ENCODE measurements at places on chromosomes 16 and 17.

- H3K4me1 ChIP-seq = no peaks in the 10 kb centered on the region
- no peaks in the 10 kb centered on the region for H3K27me3 ChIP-seq
- no peak for DNase-seq
- H3K27ac ChIP-seq = no peak overlapping the region
- no peaks in the 10 kb centered on the region for H3K36me3 ChIP-seq
- no peak overlapping the region for H3K4me3 ChIP-seq
These were observed 256.5 kb upstream of the AXIN2 start for GRCh38 chr17:65817951-65818350.

GRCh38 chr16:25014500-25015147, 545 bp downstream of the ARHGAP17 start:
- peak overlapping the region; percentile 97 for H3K27ac ChIP-seq
- H3K27me3 ChIP-seq = no peaks in the 10 kb centered on the region
- H3K4me3 ChIP-seq = peak overlapping the region; percentile 81
- H3K36me3 ChIP-seq = peaks cover 5% of the 10 kb centered on the region
- H3K4me1 ChIP-seq = peaks cover 56% of the 10 kb centered on the region

DNA sequence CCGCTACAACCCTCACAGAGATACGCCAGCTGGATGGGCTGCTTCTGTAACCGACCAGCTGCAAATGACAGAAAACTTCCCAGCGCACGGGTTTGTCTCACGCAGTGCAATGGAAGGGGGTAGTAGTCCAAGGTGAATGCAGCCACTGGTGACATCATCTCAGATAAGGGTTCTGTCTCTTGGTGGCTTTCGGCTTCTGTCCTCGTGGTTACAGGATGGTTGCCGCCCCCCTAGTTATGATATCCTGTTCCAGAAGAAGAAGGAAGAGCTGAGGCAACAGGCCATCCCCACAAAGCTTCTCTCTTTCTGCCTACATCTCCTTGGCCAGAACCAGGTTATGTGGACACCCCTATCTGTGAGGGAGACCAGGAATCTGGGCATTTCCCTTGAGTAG, 40.3 kb upstream of the BAHCC1 start:
- no peak for DNase-seq
- H3K36me3 ChIP-seq = no peaks in the 10 kb centered on the region
- H3K27ac ChIP-seq = no peak overlapping the region
- no peak overlapping the region for H3K4me3 ChIP-seq
- H3K4me1 ChIP-seq = peaks cover 11% of the 10 kb centered on the region

- no peaks in the 10 kb centered on the region for H3K27me3 ChIP-seq
- peaks cover 32% of the 10 kb centered on the region for H3K4me1 ChIP-seq
- H3K27ac ChIP-seq = peak overlapping the region; percentile 92
- H3K36me3 ChIP-seq = peaks cover 33% of the 10 kb centered on the region
- peak overlapping the region; percentile 93 for H3K4me3 ChIP-seq
- DNase-seq = no peak
These were observed 591 bp downstream of the PSMD7 start for GRCh38 chr16:74297145-74297665.

DNA sequence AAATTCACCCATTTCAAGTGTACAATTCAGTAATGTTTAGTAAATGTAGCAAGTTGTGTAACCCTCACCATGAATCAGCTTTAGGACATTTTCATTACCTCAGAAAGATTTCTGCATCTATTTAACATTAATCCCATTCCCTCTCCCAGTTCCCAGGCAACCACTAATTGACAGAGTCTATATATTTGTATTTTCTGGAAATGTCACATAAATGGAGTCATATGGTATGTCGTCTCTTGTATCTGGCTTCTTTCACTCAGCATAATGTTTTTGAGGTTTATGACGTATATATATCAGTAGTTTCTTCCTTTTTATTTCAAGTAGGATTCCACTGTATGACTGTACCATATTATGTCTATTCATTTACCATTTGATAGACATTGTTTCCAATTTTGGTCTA, 199.8 kb downstream of the CYB561 start:
- no peaks in the 10 kb centered on the region for H3K36me3 ChIP-seq
- no peak overlapping the region for H3K27ac ChIP-seq
- H3K27me3 ChIP-seq = no peaks in the 10 kb centered on the region

GRCh38 chr16:89404561-89404960, 85.8 kb downstream of the ANKRD11 start:
- DNase-seq = no peak
- no peak overlapping the region for H3K4me3 ChIP-seq
- H3K36me3 ChIP-seq = no peaks in the 10 kb centered on the region
- peaks cover 89% of the 10 kb centered on the region for H3K4me1 ChIP-seq
- no peak overlapping the region for H3K27ac ChIP-seq

DNA sequence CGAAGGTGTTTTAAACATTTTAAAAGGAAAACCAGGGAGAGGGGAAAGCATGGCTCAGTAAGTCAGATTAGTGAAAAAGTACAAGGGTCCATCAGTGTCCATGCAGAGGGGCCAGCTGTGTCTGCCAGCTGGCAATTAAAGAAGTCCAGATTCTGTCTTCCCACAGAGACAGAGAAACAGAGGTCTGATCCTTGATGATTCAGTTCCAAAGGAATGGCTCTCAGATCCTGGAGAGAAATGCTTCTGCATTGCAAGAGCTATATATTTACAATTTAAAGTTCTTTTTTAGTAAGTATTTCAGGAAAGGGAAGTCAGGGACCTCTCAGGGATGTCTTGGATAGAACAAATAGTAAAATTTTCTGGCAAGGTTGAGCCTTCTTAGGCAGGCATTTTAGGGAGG, 56.2 kb downstream of the HSD17B2 start:
- H3K27me3 ChIP-seq = no peaks in the 10 kb centered on the region
- H3K36me3 ChIP-seq = no peaks in the 10 kb centered on the region
- H3K4me1 ChIP-seq = no peaks in the 10 kb centered on the region
- no peak for DNase-seq
- H3K4me3 ChIP-seq = no peak overlapping the region

- H3K4me1 ChIP-seq = no peaks in the 10 kb centered on the region
- H3K4me3 ChIP-seq = no peak overlapping the region
- H3K27me3 ChIP-seq = no peaks in the 10 kb centered on the region
- no peak for DNase-seq
- no peaks in the 10 kb centered on the region for H3K36me3 ChIP-seq
These were observed 112.0 kb downstream of the LITAF start for GRCh38 chr16:11474617-11475291.

GRCh38 chr17:81253358-81254131, 14.4 kb downstream of the NDUFAF8 start:
- H3K36me3 ChIP-seq = peaks cover 12% of the 10 kb centered on the region
- no peak overlapping the region for H3K27ac ChIP-seq
- peaks cover 24% of the 10 kb centered on the region for H3K4me1 ChIP-seq

DNA sequence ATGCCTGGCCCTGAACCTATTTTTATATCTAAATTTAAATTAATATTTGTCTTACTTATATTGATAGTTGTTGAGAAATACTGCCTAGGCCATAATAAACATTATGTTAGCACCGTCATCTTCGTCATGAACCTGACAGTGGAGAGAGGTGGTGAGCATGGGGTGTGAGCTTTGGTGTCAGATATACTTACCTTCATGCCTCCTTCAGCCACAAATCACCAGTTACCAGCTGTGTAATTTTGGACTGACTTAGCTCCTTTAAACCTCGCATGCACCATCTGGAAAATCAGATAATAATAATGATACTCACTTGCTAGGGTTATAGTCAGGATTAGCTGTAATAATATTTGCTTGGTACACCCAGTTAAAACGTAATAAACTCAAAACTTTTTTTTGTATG, 35.0 kb downstream of the SNX29 start:
- no peaks in the 10 kb centered on the region for H3K36me3 ChIP-seq
- H3K27me3 ChIP-seq = no peaks in the 10 kb centered on the region
- DNase-seq = no peak
- H3K27ac ChIP-seq = peak overlapping the region; percentile 75

GRCh38 chr16:9898555-9898954, 283.7 kb downstream of the GRIN2A start:
- no peaks in the 10 kb centered on the region for H3K4me1 ChIP-seq
- no peaks in the 10 kb centered on the region for H3K36me3 ChIP-seq
- H3K4me3 ChIP-seq = no peak overlapping the region
- DNase-seq = no peak

DNA sequence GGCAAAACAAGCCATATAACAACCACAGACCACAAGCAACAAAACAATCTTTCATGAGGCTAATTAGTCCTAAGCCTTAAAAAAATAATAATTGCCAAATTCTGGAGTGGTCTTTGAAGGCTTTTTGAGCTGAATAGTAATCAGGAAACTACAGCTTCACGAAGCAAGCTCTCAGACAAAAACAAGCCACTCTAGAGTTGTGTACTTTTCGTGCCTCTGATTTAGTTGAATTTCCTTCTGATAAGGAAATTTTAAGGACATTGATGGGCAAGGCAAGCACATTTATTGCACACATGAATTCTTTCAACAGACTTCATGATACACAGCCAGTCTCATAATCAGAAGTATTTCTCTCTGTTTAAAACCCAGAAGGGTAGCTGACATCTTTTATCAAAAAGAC, 130.8 kb upstream of the IRX3 start:
- H3K4me1 ChIP-seq = no peaks in the 10 kb centered on the region
- H3K27ac ChIP-seq = no peak overlapping the region
- no peak for DNase-seq
- H3K36me3 ChIP-seq = no peaks in the 10 kb centered on the region
- H3K4me3 ChIP-seq = no peak overlapping the region
- no peaks in the 10 kb centered on the region for H3K27me3 ChIP-seq

- H3K36me3 ChIP-seq = peaks cover 1% of the 10 kb centered on the region
- H3K4me3 ChIP-seq = no peak overlapping the region
- no peak for DNase-seq
- H3K27me3 ChIP-seq = no peaks in the 10 kb centered on the region
- peaks cover 52% of the 10 kb centered on the region for H3K4me1 ChIP-seq
These were observed 21.4 kb downstream of the MYBBP1A start for GRCh38 chr17:4533523-4534504.

GRCh38 chr17:1035546-1036170, 38.7 kb downstream of the TIMM22 start:
- H3K4me1 ChIP-seq = peaks cover 49% of the 10 kb centered on the region
- H3K27ac ChIP-seq = no peak overlapping the region
- DNase-seq = no peak
- no peaks in the 10 kb centered on the region for H3K27me3 ChIP-seq
- H3K36me3 ChIP-seq = no peaks in the 10 kb centered on the region

GRCh38 chr16:57310801-57311200, 26.3 kb upstream of the PLLP start:
- no peak for DNase-seq
- no peak overlapping the region for H3K27ac ChIP-seq
- no peaks in the 10 kb centered on the region for H3K36me3 ChIP-seq
- peaks cover 4% of the 10 kb centered on the region for H3K4me1 ChIP-seq
- H3K27me3 ChIP-seq = no peaks in the 10 kb centered on the region

- H3K27ac ChIP-seq = no peak overlapping the region
- H3K36me3 ChIP-seq = no peaks in the 10 kb centered on the region
- H3K4me3 ChIP-seq = no peak overlapping the region
These were observed 49.6 kb upstream of the SIAH1 start for GRCh38 chr16:48434653-48435317.

GRCh38 chr16:1741553-1742165, 29.7 kb downstream of the NME3 start:
- no peak for DNase-seq
- H3K27ac ChIP-seq = no peak overlapping the region
- H3K4me1 ChIP-seq = no peaks in the 10 kb centered on the region
- H3K4me3 ChIP-seq = no peak overlapping the region

DNA sequence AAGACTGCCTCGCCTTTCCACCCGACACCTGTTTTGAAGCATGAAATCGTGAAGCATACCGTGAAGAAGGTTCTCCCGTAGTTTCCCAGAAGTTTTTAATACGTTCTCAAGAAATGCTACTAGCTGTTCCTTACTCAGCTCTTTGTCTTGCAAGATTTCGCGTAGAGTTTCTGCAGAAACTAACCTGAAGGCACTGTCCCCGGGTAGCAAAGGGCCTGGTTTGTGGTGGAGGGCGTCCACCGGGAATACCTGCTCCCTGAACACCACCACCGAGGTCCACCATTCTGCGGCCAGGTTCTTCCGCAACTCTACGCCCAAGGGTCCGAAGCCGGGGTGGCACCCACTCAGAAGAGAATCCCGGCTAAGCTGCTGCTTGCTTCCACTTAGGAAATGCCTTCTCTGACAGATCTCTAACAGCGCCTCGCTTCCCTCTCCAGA, 487 bp downstream of the POLG2 start:
- H3K27me3 ChIP-seq = no peaks in the 10 kb centered on the region
- H3K4me3 ChIP-seq = peak overlapping the region; percentile 78
- peaks cover 65% of the 10 kb centered on the region for H3K4me1 ChIP-seq
- DNase-seq = no peak

DNA sequence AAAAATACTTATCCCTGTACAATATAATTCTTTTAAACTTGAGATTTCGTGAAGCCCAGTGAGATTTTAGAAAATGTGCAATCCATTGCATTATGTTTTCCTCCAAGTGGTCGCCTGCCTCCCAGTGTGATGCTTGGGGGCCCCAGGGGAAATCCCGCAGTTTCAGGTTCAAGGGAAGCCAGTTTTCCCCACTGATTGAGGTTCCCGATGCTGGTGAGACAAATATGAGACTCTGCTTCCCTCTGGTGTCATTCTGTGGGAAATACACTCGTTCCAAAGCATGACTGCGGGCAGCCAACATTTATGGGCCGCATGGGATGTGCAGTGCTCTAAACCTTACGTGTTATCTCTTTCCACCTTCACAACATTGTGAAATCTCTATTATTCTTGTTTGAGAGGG, 200.8 kb downstream of the PRKCB start:
- no peaks in the 10 kb centered on the region for H3K27me3 ChIP-seq
- no peaks in the 10 kb centered on the region for H3K36me3 ChIP-seq
- no peaks in the 10 kb centered on the region for H3K4me1 ChIP-seq
- H3K4me3 ChIP-seq = no peak overlapping the region
- no peak overlapping the region for H3K27ac ChIP-seq
- DNase-seq = no peak

All from vagina (tissue), 2 donors.